Glomerular endothelial cell (primary cell): ENCODE measurements at places on chromosomes 6 and 20. TPM values are rescaled to one million over a fixed set of nuclear protein-coding genes. Genes with fewer than 3 reads are reported as not detected.
A peak's percentile ranks its signal among the peaks of the same experiment; 100 is the strongest.

The HLA-DQA1 gene
- not detected in 2 replicates for total RNA-seq

The CTAGE9 gene
- 0.05 TPM in 1 of 2 replicates, not detected in the other for total RNA-seq

The MED23 gene
- total RNA-seq = 19.0 and 20.9 TPM in 2 replicates

The ZFP57 gene
- total RNA-seq = not detected in 2 replicates

The GNMT gene
- total RNA-seq = not detected in 2 replicates

The ULBP2 gene
- 9.7 and 19.0 TPM in 2 replicates for total RNA-seq

The NFYA gene
- 15.1 and 28.2 TPM in 2 replicates for total RNA-seq

The ZNF343 gene
- total RNA-seq = 5.5 and 12.0 TPM in 2 replicates

The KCNK16 gene
- total RNA-seq = not detected in 2 replicates

- DNase-seq = no peak
These were observed 55.0 kb upstream of the HLA-A start for GRCh38 chr6:29887330-29887818.

DNA sequence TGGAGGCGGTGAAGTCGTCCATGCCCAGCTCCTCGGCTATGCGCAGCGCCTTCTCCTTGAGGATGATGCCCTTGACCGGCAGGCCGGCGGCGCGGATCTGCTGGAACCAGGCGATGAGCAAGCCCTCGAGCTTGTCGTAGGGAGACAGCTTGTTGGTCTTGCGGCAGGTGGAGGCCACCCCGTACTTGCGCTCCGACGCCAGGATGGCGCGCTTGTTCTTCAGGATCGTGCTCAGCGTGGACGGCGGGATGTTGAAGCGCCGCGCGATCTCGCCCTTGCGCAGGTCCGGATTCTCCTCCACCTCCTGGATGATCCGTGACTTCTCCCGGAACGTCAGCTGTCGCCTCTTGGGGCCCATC lies 435 bp downstream of the CENPB start:
- DNase-seq = no peak

- no peak for DNase-seq
These were observed 2.8 kb downstream of the SOX4 start for GRCh38 chr6:21596145-21596948.

DNA sequence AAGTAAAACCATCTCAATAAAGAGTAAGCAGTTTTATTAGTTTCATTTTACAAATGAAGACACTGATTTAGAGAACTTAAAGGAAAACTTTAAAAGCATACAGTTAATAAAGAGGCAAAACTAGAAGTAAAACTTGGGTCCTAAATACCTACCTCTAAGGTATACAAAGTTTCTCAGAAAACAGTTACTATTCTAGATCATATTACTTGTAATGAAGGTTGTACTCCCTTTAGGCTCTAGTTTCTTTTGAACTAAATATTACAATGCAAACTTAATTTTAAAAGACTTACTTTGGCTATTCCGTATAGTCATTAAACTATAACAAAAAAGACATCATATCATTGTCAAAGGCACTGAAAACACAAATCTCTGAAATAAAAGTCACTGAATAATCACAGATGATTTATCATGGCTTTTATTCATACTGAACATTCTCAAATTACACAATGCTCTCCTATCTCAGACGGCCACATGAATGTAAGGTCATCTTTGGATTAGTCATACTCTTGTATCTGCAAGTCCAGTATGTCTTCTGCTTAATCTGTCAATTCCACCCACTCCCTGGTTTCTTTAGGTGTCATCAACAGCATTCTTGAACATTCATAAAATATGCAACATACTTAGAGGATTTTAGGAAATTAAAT lies 361.6 kb upstream of the RUNX2 start:
- DNase-seq = peak; percentile 14

DNA sequence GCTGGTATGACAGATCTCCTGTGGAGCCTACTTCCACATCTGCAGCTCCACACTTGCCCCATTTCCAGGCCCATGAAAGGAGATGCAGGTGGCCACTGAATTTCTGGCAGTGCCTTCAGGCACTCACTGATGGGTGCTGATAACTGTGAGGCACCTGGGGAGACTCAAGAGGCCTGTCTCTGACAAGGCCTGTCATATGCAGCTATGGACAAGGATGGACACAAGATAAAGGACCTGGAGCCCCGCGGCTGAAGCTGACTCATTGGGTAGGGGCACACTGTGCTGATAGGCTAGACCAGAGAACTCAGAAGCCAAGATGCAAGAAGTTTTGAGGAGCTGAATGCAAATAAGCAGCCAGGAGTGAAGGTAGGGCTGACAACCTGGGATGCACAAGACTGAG lies 81.0 kb upstream of the LRFN2 start:
- no peak for DNase-seq

DNA sequence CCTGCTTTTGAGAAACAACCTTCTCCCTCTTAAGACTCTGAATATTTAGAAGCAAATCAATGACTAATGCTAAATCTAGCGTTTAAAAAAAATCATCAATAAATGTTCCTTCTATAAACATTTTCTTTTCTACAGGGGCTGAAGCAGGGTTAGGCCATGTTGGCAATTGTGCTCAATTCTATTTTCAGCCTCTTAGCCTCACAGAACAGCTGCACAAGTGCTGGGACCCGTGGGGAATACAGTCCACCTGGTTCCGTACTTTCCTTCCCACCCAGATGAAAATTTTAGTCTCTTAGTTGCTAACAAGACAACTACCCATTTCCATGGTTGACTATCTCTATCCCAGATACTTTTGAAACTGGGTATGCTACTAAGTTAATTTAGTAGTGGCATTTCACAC lies 138.6 kb downstream of the RPS12 start:
- DNase-seq = no peak

DNA sequence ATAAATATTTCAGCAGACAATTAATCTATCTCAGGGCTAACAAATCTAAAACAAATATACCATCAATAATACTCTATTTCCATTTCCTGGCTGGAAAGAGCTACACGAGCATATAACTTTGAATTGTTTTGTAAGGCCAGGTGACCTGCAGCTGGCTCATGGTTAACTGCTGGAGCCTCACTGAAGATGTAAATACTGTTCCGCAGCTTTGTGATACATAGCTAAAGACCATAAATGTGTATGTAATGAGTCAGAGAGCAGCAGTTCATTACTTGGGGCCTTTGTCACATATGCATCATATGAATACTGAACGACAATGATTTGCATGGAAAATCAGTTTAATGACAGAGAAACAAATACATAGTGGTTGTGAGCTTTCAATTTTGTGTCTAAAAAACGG lies 109.4 kb upstream of the CCN2 start:
- DNase-seq = no peak

DNA sequence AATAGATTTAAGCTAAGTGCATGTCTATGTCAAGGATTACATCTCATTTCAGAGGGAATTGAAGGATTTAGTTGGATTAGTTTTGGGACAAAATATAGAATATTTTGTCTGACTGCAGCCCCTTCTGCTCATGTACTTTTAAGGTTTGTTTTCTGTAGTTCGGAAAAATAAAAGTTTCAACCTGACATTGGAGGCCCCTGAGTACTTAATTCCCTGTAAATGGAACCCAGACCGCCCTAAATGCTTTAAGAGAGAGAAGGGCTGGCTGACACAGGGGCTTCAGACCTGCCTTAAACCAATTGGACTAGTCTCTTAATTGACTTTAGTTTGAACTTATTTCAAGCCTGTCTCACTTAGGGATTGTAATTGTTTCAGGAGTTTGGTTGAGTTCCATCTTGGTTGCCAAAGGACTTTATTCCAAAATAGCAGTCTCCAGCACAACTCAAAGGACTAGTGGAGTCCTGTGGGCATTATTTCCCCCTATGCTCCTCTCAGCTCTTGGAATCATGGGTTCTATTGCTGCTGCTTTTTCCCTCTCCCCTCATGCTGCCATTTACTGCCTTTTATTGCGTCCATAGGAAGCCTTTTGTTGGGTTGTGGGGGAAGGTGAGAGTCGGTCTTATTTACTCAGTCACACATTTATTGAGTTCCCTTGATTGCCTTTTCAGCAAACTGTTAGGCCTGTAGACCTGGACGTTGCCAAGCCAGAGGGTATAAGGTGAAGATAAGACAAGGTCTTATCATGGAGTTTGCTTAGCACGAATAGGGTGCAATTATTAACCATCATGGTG lies 14.5 kb downstream of the BRD2 start:
- no peak for DNase-seq

GRCh38 chr6:11875325-11876109 lies 96.9 kb upstream of the ADTRP start:
- no peak for DNase-seq

DNA sequence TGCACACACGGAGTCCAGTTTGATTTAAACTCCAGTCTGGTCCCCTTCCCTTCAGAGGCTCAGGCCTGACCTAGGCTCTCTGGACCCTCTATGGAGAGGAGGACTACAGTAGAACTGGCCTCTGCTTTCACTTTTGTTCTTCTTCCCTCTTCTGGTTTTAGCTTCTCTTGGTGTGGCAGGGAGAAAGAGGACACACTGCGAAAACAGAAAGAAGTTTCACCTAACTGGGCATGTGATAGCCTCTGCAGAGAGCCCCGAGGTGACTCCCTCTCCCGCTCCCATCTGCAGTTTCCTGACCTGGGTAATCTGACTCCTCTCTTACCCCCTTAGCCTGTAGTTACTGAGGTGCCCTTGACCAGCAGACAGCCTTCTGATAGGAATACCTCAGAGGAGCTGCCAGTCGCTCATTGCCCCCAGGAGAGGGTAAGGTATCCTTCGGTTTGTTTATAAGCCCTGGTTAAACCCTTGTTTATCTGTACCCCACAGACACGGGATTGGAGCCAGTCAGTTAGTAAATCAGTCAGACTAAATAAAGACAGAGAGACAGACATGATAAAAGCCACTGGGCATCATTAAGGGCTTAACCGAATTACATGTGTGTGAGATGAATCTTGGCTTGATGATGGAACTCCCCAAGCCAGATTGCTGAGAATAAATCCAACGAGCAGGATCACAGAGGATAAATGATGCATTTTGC lies 12.0 kb upstream of the DTNBP1 start:
- DNase-seq = no peak

DNA sequence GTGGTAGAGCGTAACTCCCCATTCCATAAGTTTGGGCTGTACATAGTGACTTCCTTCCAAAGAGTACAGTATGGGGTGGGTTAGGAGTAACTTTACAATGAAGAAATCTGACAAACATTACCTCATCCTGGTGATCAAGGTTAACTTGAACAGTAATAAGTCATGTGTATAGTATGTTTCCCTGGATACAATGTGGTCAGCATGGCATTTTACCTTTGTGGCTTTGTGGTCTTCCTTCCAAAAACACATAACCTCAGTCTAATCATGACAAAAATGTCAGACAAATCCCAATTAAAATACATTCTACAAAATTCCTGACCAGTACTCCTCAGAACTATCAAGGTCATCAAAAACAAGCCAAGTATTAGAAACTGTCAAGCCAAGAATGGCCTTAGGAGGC lies 225.1 kb downstream of the UBE3D start:
- no peak for DNase-seq

GRCh38 chr20:22720206-22720605 lies 135.8 kb upstream of the FOXA2 start:
- DNase-seq = no peak

GRCh38 chr6:75283907-75284631 lies 523 bp downstream of the TMEM30A start:
- DNase-seq = no peak

DNA sequence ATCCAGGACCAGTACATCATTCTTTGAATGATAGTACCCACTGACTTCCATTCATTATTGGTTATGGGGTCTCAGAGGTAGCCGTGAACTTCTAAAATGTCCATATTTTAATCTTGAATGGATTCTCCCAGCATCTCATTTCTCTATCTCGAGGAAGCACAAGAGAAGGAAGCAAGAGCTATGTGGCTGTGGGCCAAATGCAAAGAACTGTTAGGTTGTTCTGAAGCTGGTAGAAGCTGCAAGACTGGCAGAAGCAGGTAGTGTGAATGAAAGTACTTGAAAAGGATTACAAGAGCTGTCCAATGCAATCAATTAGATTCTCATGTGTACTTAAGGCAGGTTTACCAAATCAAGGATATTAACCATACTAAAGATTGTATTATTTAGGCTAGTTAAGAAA lies 1131.8 kb downstream of the GRIK2 start:
- no peak for DNase-seq

DNA sequence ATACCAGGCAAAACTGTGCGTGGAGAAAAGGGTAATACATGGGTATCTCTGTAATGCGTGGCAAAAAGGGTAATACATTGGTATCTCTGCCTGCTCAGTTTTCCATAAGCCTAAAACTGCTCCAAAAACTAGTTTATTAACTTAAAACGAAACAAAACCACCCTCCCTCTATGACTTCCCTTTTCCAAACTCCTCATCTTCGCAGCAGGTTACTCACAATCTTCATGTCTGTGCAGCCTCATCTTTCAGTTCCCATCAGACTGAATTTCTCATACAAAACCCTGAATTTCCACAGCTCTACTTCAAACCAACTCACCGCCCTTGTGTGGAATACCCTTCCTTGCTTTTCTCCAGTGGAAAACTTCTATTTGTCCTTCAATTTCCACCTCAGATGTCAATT lies 199.4 kb downstream of the PHACTR1 start:
- DNase-seq = no peak

GRCh38 chr6:107787589-107787960 lies 36.5 kb downstream of the SCML4 start:
- no peak for DNase-seq

DNA sequence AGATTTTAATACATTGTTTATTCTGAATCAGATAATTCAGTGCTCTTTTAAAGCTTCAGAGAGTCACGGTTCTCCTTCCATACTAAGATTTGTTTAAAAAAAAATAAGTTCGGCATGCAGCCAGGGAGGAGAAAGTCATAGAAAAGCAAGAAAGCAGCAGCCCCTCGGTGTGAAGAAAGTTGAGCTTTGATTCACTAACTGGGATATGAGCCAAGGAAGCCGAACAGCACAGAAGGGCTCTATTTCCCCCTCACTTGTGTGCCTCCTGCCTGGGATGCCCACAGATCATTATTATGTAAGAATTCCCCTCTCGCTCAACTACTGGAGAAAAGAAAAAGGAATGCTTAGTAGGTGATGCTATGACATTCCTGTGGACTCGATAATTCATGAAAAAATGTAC lies 69.3 kb upstream of the SYNJ2 start:
- DNase-seq = no peak

DNA sequence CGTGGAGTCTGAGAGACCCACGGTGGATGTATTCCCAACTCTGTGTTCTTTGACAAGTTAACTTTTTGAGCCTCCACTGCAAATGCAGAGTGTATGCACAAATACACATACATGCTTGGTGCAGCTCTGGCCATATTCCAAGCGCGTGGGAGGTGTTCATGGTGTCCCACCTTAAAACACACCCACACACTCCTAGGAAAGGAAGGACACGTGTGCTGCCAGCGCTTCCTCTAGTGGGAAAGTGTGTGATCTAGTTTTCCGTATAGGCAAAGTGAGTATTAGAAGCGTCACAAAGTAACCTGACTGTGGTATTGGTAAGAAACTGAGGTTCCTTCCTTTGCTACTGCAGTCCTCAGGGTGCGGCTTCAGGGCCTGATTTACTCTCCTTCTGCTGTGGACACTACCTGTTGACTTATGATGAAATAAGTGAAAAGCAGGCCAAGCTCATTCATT lies 36.0 kb upstream of the MPC1 start:
- no peak for DNase-seq
